NCI-H1436 treated with DMSO at 0.1 percent for 48 hours (cell line): ENCODE measurements at places on chromosomes 7 and 10.

GRCh38 chr10:117462424-117462792 lies 80.1 kb upstream of the EMX2 start:
- no peak for DNase-seq

GRCh38 chr7:132187869-132188789 lies 388.1 kb downstream of the PLXNA4 start:
- DNase-seq = no peak

GRCh38 chr10:27223964-27224363 lies 16.6 kb downstream of the ACBD5 start:
- no peak for DNase-seq

DNA sequence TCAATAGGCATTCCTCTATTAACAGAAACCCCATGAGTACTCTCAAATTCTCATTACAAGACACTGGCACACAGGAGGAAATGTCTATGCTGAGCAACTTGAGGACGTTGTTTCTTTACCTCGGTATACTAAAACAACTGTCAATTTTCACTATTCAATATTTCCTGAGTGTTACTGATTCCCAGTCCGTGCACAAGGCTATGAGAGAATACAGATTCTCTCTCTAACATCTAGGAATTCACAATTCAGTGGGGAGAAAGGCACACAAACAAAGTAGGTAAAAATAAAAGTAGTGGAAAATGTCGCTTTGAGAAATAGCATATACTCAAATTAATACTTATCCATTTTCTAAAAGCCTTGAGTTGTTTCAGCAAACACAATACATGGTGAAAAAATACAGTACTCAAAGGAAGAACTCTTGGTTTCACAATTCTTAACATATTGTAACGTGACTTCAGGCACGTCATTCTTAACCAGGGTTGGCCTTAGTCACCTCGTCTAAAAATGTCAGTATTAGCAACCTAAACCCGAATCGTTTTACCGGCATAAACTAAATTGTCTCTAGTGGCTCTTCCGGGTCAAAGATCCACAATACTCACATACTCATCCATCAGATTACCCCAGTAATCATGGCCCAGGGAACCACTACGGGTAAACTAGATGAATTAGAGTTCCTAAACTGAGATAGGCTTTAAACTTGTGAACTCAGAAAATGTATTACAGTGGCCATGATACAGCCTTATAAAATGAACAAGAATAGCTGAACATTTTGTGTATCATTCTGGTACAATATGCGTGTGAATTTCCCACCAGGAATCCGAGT lies 1.5 kb downstream of the IPMK start:
- DNase-seq = no peak

- DNase-seq = no peak
These were observed 67.0 kb downstream of the CTBP2 start for GRCh38 chr10:125093199-125093973.

DNA sequence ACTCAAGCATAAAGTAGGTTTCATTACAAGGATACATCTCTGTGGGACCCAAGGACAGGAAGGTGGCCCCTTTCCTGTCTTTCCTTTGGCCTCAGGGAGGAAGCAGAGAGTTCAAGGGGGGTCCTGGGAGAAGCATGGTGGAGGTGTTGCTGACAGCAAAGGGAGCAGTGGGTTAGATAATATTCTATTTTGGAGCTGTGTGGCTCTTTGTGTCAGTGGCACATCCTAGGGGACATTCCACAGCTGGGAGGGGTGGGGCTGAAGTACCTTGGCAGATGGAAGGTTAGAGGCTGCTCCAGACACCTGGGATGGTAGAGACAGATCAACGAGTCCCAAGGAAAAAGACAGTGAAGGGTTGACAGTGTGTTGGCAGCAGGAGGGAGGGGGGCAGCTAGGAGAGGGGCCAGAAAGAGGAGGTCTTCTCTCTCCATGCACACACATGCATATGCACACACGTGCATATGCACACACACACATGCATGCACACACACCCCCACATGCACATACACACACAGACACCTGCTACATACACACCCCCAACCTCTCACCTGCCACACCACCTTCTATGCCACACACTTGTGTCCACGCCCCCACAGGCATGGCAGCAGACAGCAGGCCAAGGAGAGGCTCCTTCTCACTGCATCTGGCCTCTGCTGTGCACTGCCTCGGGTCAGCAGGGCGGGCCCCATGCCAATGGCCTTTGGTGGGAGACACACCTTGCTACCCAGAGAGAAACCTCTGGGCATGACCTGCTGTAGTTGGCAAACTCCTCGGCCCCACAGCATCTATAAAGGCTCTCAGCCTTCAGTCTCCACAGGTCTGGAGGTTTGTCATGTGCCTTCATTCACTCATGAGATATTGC lies 5.6 kb upstream of the POLD2 start:
- DNase-seq = no peak

- no peak for DNase-seq
These were observed 852.8 kb upstream of the CELF2 start for GRCh38 chr10:10164848-10165247.

DNA sequence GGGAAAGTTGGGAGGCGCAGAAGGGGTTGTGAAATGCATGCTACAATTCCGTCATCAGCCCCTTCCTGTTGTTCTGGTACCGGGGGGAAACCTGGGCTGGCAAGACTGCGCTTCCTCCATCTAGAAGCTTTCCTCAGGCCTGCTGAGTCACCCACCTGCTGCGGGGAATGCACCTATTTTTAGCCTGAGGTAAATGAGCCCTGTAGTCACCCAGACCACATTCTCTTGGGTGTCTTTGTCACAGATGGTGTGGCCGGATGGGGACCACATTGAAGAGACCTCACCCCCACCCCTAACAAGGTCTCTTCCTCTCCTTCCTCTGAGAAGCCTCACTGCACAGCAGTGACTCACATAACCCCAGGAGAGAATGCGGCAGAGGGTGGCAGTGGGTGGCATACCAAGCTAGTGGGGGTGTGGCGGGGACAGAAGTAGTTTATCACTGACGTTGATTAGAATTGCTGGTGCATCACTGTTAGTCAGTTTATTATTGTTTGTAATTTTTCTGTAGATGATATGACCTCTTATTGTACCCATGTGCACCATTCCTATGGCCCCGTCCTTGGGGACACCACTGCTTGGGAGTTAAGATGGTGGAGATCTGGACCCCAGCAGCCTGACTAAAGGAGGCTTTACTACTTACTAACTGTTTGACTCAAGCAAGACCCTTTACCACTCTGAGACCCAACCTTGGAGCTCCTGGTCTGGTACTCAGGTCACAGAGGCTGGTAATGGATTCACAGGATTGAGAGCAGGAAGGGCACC lies 83.0 kb upstream of the DUSP5 start:
- no peak for DNase-seq

- DNase-seq = no peak
These were observed 724.6 kb downstream of the AUTS2 start for GRCh38 chr7:70322856-70323255.

DNA sequence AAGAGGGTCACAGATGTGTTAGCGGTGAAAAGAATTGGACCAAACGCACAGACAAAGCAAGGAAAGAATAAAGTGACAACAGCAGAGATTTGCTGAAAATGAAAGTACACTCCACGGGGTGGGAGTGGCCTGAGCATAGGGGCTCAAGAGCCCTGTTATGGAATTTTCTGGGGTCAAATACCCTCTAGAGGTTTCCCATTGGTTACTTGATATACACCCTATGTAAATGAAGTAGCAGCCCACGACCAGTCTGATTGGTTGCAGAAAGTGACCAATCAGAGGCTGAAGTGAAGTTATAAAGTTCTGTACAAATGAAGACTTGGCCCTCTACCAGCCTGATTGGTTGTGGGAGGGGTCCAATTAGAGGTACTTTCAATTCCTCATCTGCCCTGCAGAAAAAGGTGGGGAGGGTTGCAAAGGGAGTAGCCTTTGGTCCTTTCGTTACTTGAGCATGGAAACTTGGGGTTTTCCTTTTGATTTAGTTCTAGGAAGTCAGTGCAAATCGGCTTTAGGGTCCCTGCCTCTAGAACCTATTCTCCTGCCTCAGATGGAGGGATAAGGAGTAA lies 125.6 kb upstream of the PRPS1L1 start:
- no peak for DNase-seq

DNA sequence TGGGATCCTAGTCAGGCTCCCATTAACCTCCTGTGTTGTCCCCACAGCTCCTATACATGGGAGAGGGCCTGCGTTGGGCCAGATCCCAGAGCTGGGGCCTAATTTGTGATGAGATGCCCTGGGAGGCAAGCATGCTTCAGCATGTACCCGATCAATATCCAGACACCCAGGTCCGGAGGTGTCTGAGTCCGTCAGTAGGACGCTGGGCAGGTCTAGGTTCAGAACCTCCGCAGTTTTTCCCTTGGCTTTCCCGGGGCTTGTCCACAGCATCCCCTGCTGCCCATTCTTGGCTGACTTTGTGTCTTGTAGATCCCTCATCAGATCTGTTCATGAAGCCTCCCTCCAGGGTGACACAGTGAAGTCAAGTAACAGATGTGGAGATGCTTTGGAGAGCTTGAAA lies 32.7 kb upstream of the RBAK start:
- no peak for DNase-seq

- no peak for DNase-seq
These were observed 819 bp downstream of the HYCC1 start for GRCh38 chr7:23012908-23013714.

- DNase-seq = no peak
These were observed 203.3 kb downstream of the TAX1BP1 start for GRCh38 chr7:27943241-27943640.

GRCh38 chr7:49247759-49248158 lies 323.4 kb downstream of the CDC14C start:
- DNase-seq = no peak

GRCh38 chr7:153188630-153189029 lies 429.1 kb downstream of the ACTR3B start:
- no peak for DNase-seq

DNA sequence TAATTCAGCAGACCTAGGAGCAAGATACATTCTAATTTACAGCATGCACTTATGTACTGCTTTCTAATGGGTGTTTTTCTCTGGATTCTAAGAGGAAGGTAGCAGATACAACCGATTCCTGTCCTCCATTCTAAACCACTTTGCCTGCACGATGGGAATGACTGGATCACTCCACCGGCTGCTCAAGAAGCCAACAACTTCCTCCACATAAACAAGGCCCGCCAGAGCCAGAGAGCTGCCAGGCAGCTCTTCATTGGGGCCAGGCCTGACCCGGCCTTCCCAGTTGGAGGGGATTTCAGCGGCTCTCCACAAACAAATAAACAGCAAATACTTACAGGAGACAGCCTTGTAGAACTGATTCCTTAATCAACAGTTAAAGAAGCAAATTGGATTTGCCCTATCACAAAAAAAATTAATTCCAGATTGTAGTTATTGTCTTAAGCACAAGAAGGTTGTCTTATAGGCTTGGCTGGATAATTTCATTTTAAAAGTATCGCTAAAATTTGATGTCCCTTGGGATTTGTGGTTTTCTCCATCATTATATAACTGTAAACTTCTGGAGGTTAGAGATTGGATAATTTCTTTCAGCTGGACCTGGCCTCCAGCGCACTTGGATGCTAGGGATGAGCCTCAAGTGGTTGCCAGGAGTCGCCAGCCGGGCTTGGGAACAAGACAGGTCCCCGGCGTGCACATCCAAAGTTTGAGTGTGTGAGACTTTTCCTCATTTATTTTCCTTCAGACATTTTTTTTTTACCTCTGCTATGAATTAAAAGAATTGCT lies 20.9 kb downstream of the EBF3 start:
- DNase-seq = no peak

DNA sequence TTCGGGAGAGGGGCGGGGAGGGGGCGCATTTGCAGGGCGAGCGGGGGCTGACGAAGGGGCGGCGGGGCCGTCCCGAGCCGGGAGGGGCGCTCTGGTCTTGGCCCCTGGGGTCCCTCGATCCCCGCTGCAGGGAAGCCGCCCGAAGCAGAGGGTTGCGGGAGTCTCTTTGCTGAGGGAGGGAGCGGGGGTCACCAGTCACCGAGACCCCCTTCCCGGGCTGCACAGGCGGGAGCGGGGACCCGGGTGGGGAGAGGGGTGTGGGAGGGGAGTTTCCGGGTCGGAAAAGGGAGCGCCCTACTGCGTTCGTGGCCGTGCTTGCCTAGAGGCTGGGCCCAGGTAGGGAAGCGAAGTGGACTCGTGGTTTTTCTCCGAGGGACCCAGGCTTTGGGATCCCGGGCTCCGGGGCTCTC lies 422 bp downstream of the AP1S1 start:
- no peak for DNase-seq

DNA sequence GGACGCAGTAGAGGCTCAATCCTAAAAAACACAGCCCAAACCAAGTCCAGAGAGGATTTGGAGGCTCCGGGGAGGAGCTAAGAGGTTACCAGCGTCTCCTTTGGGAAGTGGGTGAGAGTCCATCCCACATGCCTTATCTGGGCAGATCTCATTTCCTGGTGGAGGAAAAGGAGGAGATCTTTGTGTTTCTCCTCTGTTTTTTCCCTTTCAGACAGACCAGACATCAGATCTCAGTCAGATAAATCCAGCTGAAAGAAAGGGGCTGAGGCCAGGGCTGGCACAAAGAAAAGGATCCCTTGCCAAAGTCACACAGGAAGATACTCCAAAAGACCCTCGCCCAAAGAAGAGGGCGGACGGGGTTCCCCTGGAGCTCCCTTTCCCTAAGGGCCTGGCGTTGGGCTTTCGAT lies 58.3 kb upstream of the COMTD1 start:
- DNase-seq = no peak

GRCh38 chr7:158824028-158824427 lies 5.3 kb downstream of the ESYT2 start:
- DNase-seq = no peak

GRCh38 chr7:69693042-69693441 lies 94.8 kb downstream of the AUTS2 start:
- DNase-seq = no peak

- no peak for DNase-seq
These were observed 437.1 kb downstream of the HTR7 start for GRCh38 chr10:90420637-90421318.
